ENCODE measurements at places on chromosomes 13 and 19.

- no peak for DNase-seq
Measured at GRCh38 chr13:110152351-110152750, 154.6 kb downstream of the COL4A1 start.

DNA sequence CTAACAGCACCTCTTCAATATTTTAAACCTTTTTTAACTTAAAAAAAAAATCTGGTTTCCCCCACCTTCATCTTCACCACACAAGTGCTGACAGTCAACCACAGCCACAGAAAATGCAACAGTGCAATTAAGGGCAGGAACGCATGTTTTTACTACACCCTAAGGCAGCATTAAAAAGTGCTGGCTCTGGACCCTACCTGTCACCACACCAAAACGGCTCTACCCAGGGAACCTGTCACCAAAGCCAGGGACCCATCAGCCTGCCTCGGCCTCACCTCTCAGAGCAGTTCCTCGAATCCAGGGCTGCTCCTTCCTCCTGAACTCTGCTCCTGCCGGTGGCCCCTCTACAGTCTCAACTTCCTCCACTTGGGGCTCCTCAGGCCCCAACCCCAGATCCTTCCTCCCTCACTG lies 22.5 kb upstream of the SLC35E1 start:
- no peak for DNase-seq

DNA sequence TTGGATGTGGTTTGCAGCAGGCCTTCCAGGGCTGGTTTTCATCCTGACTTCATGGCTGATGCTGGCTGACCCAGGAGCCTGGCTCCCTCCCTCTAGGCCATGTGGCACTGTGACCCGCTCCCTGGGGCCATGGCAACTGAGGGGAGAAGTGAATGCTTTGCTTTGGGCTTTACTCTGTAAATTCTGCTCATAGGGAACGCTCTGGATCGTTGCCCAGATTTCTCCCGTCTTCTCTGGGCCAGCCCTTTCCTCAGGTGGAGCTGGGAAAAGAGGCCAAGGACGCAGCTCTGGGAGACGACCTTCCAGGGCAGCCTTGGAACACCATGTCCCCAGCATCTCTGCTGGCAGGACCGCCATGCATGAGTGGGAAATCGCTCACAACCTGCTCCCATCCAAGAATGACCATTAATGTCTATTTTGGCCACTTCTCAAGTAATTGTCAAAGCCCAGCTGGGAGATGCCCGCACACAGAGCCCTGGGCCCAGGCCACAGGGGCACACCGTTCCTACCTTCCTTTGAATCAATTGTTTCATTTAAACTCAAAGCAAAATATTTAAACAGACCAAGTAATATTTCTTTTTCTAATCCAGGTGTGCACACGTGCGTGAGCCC lies 321.8 kb downstream of the TEX29 start:
- no peak for DNase-seq

DNA sequence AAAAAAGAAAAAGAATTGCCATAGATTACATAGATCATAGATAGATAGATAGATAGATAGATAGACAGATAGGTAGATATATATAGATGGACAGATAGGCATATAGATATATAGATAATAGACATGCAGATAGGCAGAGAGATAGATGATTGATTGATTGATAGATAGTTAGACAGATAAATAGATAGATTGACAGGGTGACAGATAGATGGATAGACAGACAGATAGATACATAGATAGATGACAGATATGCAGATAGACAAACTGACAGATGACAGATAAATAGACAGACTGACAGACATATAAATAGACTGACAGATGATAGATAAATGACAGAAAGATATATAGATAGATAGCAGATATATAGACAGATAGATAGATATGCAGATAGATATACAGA lies 474.0 kb downstream of the IRS2 start:
- DNase-seq: no peak

GRCh38 chr19:8512115-8512967 lies 1.6 kb downstream of the ZNF414 start:
- DNase-seq: peak; percentile 28

DNA sequence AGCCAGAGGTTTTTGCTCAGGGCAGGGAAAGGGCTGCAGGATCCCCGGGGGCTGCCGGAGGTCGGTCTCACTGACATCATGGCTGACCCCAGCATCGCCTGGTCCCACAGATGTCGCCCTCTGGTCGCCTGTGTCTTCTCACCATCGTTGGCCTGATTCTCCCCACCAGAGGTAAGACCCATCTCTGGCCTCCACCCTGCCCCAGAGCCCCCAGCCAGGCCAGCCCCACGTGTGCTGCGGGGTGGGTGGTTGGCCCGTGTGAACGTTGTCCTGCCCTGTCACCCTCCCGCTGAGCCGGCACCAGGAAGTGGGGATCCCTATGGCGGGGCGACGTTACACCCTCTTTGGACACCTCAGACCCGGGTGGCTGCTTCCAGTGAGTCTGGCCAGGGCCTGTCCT lies 906 bp downstream of the FXYD5 start:
- no peak for DNase-seq
